ENCODE measurements at places on chromosomes 1 and 21. TPM values are rescaled to one million over a fixed set of nuclear protein-coding genes. Genes with fewer than 3 reads are reported as not detected.

The FOXO6 gene
- 4.2 TPM for total RNA-seq

The NPPB gene
- total RNA-seq = 37.1 TPM

The FMO2 gene
- 26.2 TPM for total RNA-seq

The CSMD2 gene
- total RNA-seq = 0.59 TPM

The AMY1B gene
- not detected for total RNA-seq

DNA sequence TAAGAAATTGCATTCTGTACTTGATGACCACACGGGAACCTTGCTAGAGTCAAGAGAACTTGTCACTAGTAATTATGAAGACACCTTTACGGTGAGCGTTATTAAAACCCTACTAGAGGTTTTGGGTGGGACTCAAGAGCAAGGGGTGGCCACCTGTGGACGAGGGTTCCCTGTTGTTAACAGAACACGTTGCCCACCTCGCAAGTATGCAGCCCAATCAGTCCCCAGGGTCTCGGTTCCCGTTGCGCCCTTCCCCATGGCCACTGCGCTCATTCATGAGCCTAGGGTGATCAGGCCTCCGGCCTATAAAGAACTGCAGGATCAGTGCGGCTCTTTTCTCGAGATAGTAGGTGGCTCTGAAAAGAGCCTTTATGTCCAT is 30.2 kb upstream of the RNF187 start:
- DNase-seq = no peak

GRCh38 chr1:91080650-91081049 is 58.8 kb upstream of the ZNF644 start:
- no peak for DNase-seq

- DNase-seq = no peak
These were observed 484.2 kb downstream of the SIPA1L2 start for GRCh38 chr1:232145768-232146167.

DNA sequence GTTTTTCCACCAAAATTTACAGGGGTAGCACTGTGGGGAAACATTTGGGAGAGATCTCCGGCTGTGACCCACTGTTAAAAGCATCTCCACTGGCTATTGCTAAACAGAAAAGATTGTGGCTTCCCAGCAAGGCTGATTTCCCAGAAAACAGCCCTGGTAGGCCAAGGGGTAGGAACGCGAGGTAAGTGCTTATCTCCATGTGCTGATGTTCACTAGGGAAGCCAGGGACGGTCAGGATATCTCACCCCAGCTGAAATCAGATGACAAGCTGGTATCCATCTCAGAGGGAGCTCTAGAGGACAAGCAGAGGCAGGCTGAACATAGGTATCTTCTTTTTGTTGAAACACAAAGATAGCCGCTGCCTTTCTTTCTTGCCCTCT is 63.6 kb downstream of the MIS18A start:
- no peak for DNase-seq

- DNase-seq = no peak
These were observed 1.6 kb upstream of the S100A6 start for GRCh38 chr1:153537376-153537730.

DNA sequence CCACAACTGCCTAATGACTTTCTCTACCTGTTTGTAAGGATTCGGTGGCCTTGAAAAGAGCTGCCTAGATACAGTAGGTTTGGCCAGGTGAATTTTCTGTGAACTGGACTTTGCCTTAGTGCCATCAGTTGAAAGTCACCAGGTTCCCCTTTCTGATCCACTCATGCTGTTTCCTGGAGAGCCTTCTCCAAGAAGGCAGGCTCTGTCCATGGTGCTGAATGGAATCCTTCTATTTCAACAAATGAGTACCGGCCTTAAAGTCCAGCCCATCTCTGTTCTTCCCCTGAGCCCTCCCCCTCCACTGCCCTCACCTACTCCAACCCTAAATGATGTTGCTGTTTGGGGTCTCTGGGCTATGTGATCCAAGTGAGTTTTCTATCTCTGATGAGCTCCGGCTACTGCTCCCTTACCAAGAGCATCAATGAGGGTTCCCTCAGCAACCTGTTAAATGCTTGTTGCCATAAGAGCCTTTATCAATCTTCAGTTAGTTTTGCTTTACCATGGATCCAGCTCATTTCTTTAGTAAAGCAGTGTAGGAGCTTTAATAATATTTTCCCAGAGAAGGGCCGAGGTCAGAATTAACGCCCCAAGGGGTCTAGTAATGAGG is 500.4 kb downstream of the PTPRU start:
- no peak for DNase-seq

Measured in right cardiac atrium (tissue), 5 donors.